Activated naive CD8-positive, alpha-beta T cell treated with anti-CD3 and anti-CD28 coated beads for 36 hours (primary cell): ENCODE measurements at places on chromosomes 4 and X.

- DNase-seq, result no peak
- H3K27me3 ChIP-seq, result peaks cover 3% of the 10 kb centered on the region
- no peak overlapping the region for H3K4me3 ChIP-seq
- no peaks in the 10 kb centered on the region for H3K4me1 ChIP-seq
- H3K27ac ChIP-seq, result no peak overlapping the region
- no peaks in the 10 kb centered on the region for H3K36me3 ChIP-seq
Measured at GRCh38 chr4:16692046-16692445, 206.4 kb downstream of the LDB2 start.

- no peak overlapping the region for H3K4me3 ChIP-seq
- H3K27me3 ChIP-seq, result no peaks in the 10 kb centered on the region
- H3K36me3 ChIP-seq, result peaks cover 2% of the 10 kb centered on the region
- no peak for DNase-seq
- no peak overlapping the region for H3K27ac ChIP-seq
Measured at GRCh38 chrX:63327788-63328187, 23.3 kb downstream of the SPIN4 start.

- H3K36me3 ChIP-seq, result peaks cover 1% of the 10 kb centered on the region
- peak within 1 kb of the TSS; percentile 92 for H3K4me3 ChIP-seq
- DNase-seq, result peak; percentile 62
- H3K27me3 ChIP-seq, result no peaks in the 10 kb centered on the region
Measured at GRCh38 chr4:173168396-173169177, at the start of gene GALNT7. GALNT7 (plus strand) TSS chr4:173168811; CDS start chr4:173168836, 25 bp downstream.

GRCh38 chr4:147175460-147176025 is 229.9 kb upstream of the TTC29 start:
- no peaks in the 10 kb centered on the region for H3K36me3 ChIP-seq
- H3K27me3 ChIP-seq, result peaks cover 11% of the 10 kb centered on the region
- no peak for DNase-seq
- H3K4me3 ChIP-seq, result no peak overlapping the region
- no peak overlapping the region for H3K27ac ChIP-seq
- no peaks in the 10 kb centered on the region for H3K4me1 ChIP-seq

- peaks cover 5% of the 10 kb centered on the region for H3K27me3 ChIP-seq
- no peak overlapping the region for H3K4me3 ChIP-seq
- no peak overlapping the region for H3K27ac ChIP-seq
- no peaks in the 10 kb centered on the region for H3K36me3 ChIP-seq
- H3K4me1 ChIP-seq, result no peaks in the 10 kb centered on the region
Measured at GRCh38 chr4:162170509-162170908, 6.7 kb upstream of the FSTL5 start.

DNA sequence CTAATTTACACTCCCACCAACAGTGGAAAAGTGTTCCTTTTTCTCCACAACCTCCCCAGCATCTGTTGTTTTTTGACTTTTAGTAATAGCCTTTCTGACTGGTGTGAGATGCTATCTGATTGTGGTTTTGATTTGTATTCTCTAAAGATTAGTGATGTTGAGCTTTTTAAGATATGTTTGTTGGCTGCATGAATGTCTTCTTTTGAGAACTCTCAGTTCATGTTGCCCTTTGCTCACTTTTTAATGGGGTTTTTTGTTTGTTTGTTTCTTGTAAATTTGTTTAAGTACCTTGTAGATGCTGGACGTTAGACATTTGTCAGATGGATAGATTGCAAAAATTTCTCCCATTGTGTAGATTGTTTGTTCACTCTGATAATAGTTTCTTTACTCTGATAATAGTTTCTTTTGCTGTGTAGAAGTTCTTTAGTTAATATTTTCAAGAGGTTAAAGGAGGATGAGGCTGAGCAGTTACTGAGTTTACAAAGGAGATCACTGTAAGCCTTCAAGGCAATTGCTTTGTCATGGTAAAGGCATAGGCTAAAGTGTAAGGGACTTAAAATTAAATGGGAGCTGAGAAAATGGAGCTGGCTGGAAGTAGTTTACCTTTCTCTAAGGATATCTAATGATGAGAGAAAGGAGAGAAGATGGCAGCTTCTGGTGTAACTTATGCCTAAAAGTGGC is 323.4 kb downstream of the PCDH7 start:
- H3K4me1 ChIP-seq, result no peaks in the 10 kb centered on the region
- no peak overlapping the region for H3K27ac ChIP-seq
- DNase-seq, result no peak
- H3K36me3 ChIP-seq, result no peaks in the 10 kb centered on the region
- H3K27me3 ChIP-seq, result no peaks in the 10 kb centered on the region

DNA sequence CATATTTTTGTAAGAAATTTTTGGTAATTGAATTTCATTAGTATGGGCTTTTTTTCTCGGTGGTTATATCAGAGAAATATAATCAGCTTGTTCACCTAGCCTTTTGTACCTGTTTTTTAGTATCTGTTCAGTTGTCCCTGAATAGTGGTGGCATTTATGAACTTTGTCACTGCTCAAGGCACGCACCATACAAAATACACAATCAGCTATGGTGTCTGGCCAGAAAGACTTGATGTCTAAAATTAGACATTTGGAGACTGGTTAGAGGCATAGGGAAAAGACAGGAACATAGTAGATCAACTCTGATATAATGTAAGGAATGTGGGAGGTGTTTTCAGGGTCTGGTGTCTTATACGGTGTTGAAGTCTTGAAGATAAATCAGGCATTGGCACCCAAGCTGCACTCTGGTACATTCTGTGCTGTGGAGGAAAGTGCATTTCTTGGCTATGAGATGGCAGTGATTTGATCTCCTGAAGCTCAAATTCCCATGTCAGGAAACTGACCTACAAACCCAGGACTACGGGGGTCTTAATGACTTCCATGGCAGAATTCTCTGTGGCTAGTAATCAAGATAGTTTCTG is 3.6 kb downstream of the ART3 start:
- no peak overlapping the region for H3K27ac ChIP-seq
- no peak for DNase-seq
- H3K4me3 ChIP-seq, result no peak overlapping the region
- no peaks in the 10 kb centered on the region for H3K36me3 ChIP-seq
- H3K4me1 ChIP-seq, result no peaks in the 10 kb centered on the region

DNA sequence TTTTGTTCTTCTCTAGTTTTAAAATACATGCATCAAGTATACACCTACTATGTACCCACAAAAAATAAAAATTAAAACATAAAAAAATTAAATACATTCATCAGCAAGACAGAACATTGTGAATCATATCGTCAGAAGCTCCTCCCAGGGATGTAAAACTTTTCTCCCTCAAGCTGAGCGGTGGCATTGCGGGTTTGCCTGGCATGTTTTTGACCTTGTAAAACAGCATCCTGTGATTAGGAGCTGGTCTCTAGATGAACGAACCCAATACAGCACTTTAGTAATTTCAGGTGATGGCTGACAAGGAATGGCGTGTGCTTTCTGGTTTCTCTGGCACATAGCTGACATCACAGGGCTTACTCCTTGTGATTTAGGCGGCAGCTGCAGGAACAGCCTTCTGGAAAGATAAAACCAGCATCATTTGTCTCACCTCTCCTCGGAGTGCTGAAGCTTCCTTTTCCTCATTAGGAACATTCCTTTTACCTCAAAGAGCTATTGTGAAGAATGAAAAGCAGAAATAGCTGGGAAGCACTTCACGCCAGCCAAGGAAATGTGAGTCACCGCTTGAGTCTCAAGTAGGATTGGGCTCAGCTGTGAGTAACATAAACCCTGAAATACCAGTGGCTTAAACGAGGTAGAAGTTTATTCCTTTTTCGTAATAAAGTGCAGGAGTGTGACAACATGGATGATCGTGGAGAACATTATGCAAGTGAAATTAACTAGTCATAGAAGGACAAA is 44.3 kb downstream of the NYX start:
- H3K27ac ChIP-seq, result no peak overlapping the region
- no peak overlapping the region for H3K4me3 ChIP-seq
- no peak for DNase-seq
- H3K4me1 ChIP-seq, result no peaks in the 10 kb centered on the region
- H3K27me3 ChIP-seq, result no peaks in the 10 kb centered on the region

DNA sequence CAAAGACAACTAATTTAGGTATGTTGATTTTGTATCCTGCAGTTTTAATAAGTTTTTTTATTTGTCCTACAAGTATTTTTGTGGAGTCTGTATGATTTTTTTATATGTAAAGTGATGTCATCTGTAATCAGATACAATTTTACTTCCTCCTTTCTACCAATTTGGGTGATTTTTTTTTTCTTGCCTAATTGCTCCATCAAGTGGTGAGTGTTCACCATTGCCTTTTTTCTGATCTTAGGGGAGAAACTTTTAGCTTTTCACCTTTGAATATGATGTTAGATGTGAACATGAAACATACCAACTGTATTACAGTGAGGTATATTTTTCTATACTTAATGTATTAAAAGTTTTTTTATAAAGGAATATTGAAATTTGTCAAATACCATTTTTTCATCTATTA is 362.3 kb downstream of the PABPC4L start:
- H3K27ac ChIP-seq, result no peak overlapping the region
- H3K36me3 ChIP-seq, result no peaks in the 10 kb centered on the region
- H3K4me1 ChIP-seq, result no peaks in the 10 kb centered on the region
- H3K27me3 ChIP-seq, result no peaks in the 10 kb centered on the region
- H3K4me3 ChIP-seq, result no peak overlapping the region

DNA sequence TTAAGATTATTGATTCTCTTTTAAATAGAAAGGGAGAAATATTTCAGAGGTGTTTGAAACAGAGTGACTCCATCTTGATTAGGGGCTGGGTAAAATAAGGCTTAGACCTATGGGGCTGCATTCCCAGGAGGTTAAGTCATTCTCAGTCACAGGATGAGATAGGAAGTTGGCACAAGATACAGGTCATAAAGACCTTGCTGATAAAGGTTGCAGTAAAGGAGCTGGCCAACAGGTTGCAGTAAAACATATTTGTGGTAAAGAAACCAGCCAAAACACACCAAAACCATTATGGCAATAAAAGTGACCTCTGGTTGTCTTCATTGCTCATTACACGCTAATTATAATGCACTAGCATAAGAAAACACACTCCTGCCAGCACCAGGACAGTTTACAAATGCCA is 165.0 kb downstream of the SPIN4 start:
- H3K36me3 ChIP-seq, result no peaks in the 10 kb centered on the region
- H3K27me3 ChIP-seq, result no peaks in the 10 kb centered on the region
- DNase-seq, result no peak
- no peaks in the 10 kb centered on the region for H3K4me1 ChIP-seq

DNA sequence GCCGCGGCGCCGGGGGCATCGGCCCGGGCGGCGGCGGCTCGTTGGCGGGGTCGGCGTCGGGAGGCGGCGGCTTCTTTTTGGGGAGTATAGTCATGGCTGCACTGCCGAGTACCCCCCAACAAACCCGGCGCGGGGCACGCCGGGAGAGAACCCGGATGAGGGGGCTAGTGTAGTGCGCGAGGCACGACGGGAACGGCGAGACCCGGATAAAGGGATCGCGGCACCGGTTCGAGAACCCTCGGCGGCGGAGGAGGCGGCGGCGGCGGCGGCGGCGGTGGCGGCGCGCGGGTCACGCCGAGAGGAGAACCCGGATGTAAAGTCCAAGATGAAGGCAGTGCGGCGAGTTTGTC is at the start of gene OTUD5:
Gene OTUD5, minus strand, starts transcription at position 131 of the 350 bp plus-strand sequence. Its CDS starts 37 bp downstream, at position 94.
- H3K27me3 ChIP-seq, result no peaks in the 10 kb centered on the region
- peak; percentile 79 for DNase-seq
- peak within 1 kb of the TSS; percentile 100 for H3K27ac ChIP-seq

GRCh38 chr4:184459413-184459812 is 14.9 kb downstream of the IRF2 start:
- peaks cover 23% of the 10 kb centered on the region for H3K36me3 ChIP-seq
- no peak for DNase-seq
- peak overlapping the region; percentile 61 for H3K27ac ChIP-seq

DNA sequence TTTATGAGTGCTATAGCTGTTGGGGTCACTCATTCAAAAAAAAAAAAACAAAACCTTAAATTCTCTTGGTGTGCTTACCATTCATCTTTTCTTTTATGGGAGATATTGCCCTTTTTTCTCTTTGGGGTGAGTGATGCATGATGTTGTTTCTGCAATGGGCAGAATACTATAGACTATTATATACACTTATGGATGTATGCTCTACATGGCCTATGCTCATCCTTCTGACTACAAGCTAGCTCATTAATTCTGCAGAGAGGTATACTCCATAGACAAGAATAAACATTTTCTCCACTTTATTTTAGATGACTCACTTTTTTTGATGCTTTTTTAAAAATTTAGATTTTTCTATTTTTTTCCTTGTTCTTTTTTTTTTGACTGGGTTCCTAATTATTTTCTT is 160.3 kb upstream of the ANK2 start:
- H3K27me3 ChIP-seq, result peaks cover 14% of the 10 kb centered on the region
- H3K36me3 ChIP-seq, result no peaks in the 10 kb centered on the region
- DNase-seq, result no peak
- H3K4me3 ChIP-seq, result no peak overlapping the region
- H3K4me1 ChIP-seq, result peaks cover 2% of the 10 kb centered on the region

GRCh38 chrX:148500423-148501385 is at the start of gene AFF2:
AFF2 (plus strand) TSS chrX:148500617; CDS start chrX:148501098, 481 bp downstream.
- no peak within 1 kb of the TSS for H3K27ac ChIP-seq
- DNase-seq, result peak; percentile 50
- peaks cover 8% of the 10 kb centered on the region for H3K27me3 ChIP-seq
- peaks cover 15% of the 10 kb centered on the region for H3K4me1 ChIP-seq
- peak within 1 kb of the TSS; percentile 79 for H3K4me3 ChIP-seq

DNA sequence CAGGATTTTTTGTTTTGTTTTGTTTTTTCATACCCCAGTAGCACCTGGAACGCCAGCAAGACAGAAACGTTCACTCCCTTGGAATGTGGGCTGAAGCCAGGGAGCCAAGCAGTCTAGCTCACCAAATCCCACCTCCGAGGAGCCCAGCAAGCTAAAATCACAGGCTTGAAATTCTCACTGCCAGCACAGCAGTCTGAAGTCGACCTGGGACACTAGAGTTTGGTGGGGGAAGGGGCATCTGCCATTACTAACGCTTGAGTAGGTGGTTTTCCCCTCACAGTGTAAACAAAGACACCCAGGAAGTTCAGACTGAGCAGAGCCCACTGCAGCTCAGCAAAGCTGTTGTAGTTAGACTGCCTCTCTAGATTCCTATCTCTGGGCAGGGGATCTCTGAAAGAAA is 99.6 kb upstream of the FGF16 start:
- H3K27me3 ChIP-seq, result no peaks in the 10 kb centered on the region
- H3K36me3 ChIP-seq, result no peaks in the 10 kb centered on the region
- H3K4me3 ChIP-seq, result no peak overlapping the region
- H3K27ac ChIP-seq, result no peak overlapping the region

DNA sequence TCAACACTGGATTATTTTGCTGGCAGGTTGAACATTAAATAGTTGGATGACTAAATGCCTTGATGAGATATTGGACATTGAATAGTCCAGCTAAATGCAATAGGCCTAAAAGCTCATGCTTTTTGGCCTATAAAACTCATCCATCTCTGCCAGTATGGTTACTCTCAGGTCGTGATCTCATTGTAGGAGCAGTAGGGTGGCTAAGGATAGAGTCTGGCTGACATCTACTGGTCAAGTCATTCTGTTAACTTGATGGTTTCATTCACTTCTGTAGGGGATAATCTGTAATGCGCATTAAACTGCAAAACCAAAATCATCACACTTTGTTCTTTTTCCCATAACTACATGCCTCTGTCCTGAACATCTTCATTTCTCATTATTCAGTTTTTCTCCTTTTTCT is 227.0 kb downstream of the DKK2 start:
- DNase-seq, result no peak
- no peak overlapping the region for H3K4me3 ChIP-seq
- no peaks in the 10 kb centered on the region for H3K4me1 ChIP-seq
